ENCODE measurements at places on chromosomes 5 and 9. TPM values are rescaled to one million over a fixed set of nuclear protein-coding genes. Genes with fewer than 3 reads are reported as not detected.

- no peak for DNase-seq
These were observed 58.4 kb downstream of the PCSK1 start for GRCh38 chr5:96374653-96375052.

DNA sequence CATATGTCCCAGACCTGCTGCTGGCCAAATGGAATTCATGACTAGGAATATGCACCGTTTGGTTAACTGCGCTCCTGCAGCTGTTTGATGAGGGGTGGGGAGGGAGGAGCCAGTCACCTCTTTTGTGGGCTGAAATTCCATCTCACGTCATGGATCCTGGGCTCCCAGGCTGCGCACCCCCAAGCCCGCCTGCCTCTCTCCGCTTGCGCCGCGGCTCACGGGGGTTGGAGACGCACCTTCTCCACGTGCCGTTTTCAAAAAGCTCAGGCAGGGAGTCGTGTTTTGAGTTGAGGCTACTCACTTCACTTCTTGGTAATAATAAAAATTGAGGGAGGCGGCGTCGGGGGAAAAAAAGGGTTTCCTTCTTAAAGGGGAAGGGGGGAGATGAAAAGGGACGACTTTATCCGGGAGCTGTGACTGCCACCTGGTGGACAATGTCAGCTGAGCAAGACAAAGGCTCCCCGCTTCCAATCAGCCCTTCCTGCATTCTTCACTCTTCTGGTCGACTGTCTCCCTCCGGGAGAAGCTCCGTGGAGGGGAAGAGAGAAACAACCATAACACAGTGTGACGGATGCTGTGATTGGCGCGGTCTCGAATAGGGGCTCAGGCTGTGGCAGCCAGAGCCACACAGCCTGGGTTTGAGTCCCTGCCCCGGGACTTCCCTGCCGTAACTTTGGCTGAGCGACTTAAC is 15.9 kb upstream of the C5orf47 start:
- peak; percentile 84 for DNase-seq

- DNase-seq, result no peak
These were observed 18.7 kb upstream of the EEIG1 start for GRCh38 chr9:127999461-127999860.

DNA sequence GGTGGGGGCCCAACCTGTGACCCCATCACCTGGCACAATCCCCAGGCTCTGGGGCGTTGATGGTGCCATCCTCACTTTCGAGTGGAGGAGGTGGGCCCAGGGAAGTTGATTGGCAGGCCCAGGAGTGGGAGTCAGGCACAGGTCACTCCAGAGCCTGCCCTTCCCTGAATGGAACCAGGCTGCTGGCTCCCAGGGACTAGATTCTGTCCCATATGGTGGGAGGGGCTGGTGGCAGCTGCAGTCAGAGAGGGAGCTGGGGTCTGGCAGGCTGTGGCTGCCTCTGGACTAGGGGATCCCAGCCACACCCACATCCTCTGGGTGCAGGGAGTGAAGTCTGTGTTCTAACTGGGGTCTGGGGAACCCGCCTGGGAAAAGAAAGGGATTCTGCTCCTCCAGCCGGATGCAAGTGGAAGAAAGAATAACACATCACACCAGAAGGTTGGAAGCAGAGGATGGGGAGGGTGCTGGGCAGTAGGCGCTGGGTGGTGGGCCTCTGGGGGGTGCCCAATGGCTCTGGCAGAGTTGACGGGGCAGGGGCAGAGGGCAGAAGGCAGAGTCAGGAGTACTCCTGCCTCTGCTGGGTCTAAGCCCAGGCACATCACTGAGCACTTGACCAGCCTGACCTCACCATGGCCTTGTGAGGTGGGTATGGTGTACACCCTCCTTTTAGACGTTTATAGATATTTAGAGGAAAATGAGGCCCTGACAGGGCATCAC is 25.8 kb downstream of the CEL start:
- peak; percentile 24 for DNase-seq

DNA sequence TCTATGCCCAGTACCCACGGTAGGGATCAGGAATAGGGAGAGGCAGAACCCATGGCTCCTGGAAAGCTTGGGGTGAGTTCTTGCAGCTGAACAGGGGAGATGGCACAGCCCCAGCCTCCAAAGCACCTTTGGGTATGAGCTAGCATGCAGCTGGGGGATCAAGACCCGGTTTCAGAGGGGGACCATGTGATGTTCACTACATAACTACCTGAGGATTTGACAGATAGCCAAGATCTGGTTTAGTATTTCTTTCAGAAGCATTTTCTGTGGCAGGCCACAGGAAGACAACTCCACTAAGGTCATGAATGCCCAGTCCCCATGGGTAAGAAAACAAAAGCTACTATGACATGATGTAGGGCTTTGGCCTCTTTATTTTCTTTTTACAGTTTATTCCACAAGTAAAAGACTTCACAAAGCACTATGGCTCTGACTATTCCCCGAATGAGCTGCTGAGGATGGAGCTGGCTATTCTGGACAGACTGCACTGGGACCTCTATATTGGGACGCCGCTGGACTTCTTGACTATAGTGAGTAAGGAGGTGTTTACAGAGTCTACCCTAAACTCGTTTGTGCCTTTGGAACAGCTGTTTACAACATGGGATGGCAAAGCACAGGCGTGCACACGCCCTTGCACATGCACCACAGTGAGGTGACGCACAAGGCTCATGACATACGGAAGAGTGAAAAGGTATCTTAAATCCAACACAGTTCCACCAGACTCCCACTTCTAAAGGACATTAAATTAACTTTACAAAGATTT is 3.4 kb downstream of the CCNI2 start:
- no peak for DNase-seq

GRCh38 chr9:124286292-124286931 is 28.7 kb downstream of the NEK6 start:
- no peak for DNase-seq

DNA sequence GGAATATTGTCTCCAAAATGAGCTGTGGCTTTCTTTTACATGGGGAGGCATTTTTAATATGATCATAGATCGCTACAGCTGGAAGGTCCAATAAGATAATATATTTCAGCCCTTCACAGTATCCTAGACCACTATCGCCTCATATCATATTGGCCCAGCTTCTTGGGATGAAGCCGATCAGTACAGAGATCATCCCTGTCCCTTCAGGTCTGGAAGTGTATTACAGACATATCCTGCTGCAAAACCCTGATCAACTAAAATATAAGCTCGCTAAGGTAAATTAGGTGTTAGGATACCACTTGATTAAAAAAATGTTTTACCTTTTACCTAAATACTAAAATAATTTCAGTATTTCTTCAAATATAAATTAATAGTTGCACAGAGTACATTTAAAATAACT is 41.7 kb downstream of the JAKMIP2 start:
- DNase-seq, result no peak

The TAF11L10 gene
- not detected for total RNA-seq

The RNF183 gene
- total RNA-seq, result not detected

The IL5 gene
- not detected for total RNA-seq

The SLC36A2 gene
- total RNA-seq, result 0.07 TPM
